ENCODE measurements at places on chromosomes 7 and 10.

GRCh38 chr10:4219901-4220300 lies 434.9 kb upstream of the KLF6 start:
- DNase-seq = no peak

- no peak for DNase-seq
Measured at GRCh38 chr7:17325364-17325763, 26.9 kb downstream of the AHR start.

DNA sequence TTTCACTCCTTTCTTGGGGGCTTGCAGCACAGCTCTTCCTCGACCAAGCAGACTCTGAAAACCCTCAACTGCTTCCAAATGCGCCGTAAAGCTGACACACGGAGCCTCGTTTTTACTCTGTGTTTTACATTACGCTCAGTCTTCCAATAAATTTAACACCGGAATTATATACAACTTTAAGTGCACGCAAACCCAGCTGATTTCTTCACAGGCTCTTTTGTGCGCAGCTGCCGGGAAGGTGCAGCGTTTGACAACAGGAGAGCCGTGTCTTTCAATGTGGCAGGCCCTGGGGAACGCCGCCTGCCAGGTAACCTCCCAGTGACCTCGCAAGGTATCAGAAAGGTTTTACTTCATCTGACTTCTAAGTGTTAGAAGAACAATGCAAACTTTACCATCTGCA lies 35.0 kb downstream of the GFRA1 start:
- DNase-seq = no peak

DNA sequence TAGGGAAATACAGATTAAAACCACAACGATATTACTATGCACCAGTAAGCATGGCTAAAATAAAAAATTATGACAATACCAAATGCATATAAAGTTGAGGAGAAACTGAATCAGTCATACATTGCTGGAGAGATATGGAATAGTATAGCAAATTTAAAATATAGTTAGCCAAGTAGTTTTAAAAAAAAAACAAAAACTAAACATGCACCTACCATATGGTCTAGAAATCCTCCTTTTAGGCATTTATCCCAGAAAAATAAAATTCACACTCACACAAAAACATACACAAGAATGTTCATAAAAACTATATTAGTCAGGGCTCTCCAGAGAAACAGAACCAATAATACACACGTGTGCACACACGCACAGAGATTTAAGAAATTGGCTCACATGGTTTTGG lies 175.8 kb downstream of the IPMK start:
- no peak for DNase-seq

DNA sequence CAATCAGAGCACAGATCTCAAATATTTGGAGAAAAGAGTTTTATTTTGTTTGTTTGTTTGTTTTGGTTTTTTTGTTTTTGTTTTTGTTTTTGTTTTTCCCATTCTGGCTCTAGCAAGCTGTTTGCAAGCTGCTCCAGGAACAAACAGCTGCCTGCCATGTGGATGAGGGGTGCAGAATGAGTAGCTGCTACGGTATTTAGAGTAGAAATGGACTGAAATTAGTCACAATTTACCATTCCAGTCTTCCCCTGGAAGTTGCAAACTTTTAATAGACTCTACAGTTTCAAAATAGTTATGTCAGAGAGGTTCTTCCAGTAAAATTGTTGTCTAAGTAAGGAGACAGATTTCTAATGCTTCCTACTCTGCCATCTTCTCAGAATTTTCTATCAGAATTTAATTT lies 27.1 kb upstream of the TAS2R16 start:
- DNase-seq = no peak

DNA sequence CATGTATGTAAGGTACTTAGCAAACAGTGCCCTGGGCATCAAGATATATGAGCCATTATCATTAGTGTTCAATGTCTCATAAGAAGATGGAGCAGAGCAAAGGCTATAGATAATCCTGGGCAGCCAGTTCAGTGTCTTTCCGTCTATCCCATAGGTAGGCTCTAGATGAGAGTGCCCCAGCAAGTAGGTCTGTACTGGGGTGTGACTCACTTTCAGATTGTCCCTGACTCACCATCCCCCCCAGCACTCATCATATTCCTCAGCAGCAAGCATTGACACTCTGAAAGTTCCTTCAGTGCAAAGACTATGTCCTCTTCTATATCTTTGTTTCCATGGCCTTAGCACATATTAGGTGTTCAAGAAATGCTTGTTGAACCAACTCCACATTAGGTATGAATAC lies 20.0 kb upstream of the FAM204A start:
- no peak for DNase-seq

DNA sequence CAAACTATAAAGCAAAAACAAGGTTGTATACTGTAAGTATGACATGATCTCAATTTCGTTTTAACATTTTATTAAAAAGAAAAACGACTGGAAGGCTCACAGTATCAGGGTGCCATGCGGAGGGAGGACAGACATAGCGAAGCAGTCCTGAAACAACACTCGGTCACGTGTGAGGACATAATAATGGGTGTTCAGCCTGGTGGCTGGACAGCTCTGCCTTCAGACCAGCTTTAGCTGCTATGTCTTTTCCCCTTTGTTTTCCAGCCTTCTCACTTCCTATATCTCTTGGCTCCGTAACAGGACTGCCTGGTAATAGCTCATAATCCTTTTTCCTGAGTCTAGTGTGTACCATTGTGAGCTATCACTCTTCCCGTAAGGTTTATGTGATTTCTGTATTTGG lies 18.4 kb upstream of the KLF14 start:
- no peak for DNase-seq

DNA sequence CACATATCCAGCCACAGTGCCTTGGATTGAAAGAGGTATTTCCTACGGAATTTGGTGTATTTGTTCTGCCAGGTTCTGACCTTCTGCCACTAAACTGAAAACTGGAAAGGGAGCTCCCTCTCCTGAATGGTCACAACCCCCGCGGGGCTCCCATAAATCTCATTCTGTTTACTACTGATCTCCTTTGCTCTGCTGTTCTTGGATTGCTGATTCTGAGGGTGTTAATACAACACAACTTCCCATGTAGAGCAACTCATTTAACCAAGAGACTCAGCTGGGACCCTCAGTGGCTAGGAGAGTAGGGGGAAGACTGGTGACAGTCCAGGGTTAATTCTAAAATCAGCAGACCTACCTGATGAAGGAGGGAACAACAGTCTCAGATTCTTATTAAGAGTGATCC lies 662.9 kb downstream of the INHBA start:
- no peak for DNase-seq
